ENCODE measurements at places on chromosomes 13 and 19.
A peak's percentile ranks its signal among the peaks of the same experiment; 100 is the strongest.

GRCh38 chr19:17812099-17812498 lies 9.2 kb downstream of the INSL3 start:
- DNase-seq, result no peak

DNA sequence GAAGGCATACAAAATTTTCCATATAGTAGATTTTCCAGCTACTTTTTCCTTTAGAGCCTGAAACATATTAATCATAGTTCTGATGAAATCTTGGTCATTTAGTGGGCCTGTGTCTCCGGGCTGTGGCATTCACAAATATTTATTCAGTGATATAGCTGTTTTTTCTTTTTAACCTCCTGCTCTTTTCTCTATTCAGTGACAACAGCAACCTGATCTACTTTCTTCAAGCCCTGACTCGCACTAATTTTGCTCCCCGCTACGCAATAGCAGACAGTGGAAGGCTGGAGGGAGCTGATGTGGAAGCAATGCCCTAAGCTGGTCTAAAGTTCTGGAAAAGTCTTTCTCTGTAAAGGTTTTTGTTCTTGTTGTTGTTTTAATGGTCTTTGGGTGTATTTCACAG lies 289.7 kb downstream of the SLITRK6 start:
- no peak for DNase-seq

DNA sequence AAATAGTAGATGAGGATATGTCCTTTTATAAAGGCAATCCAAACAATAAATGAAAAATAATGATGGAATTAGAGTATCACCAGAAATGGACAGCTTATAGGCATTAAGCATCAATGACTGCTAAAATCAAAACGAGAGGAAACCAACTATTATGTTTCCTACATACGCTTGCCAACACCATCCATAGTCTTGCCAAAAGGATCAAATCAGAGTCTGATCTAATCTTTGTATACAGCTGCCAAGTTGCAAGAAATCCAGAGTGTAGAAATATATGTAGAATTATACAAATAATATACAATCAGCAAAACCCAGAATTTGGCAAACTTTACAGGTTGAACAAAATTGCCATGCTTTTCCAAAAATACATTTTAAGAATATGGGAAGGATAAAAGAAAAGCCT lies 1661.6 kb downstream of the SLITRK1 start:
- DNase-seq, result no peak

- DNase-seq, result no peak
Observed at GRCh38 chr19:4510435-4511255, 7.6 kb downstream of the PLIN4 start.

- DNase-seq, result no peak
Observed at GRCh38 chr13:51097353-51098043, 13.6 kb downstream of the C13orf42 start.

DNA sequence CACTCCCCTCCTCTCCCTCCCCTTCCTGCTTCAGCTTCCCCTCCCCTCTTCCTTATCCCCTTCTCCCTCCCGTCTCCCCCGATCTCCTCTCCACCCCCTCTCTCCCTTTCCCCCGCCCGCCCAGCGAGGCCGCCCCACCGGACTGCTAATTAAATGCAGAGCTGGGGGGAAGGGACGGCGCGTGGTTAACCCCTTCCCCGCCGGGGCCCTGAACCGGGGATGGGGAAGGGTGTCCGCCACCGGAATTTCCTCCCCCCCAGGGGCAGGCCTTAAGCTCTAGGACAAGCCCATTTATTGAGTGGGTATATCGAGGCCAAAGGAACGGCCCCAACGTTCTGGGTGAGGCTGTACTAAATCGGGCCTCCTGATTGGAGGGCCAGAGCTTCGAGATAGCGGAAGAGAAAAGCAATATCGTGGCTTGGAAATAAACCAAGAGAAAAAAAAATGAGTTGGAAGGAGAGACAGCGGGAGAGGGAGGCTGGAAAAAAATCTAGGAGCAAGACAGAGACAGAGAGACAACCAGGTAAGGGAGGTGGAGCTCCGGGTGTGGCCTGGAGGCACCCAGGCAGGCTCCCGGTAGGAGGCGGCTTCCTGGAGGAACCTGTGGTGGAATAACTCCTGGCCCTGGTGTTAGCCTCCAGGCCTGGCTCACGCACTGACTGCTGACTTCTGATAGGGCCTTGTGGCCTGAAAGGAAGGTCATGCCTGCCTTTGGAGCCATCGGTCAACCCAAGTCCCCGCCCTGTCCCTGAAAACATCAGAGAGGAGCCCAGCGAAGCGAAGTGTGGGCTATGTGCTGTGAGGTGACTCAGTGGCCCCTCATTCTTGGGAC lies 11.6 kb upstream of the JUND start:
- peak; percentile 92 for DNase-seq

DNA sequence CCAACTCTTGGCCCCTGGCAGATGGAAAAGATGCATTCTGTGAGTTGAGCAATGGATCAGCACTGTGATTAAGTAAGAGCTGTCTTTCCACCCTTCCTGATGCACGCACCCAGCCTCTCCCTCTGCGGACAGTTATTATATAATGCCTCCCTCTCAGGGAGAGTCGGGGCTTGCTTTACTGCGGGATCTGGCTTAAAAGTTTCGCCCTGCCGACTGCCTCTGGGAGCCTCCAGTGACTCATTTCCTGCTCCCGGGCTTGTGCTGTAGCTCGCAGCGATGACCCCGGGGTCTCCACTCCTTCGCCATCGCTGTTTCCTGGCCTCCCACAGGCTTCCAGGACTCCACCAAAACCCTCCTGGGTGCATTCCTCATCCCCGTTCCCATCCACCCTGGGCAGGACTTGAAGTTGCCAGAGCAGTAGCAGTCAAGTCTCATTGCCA lies 107.4 kb upstream of the SLC7A1 start:
- DNase-seq, result peak; percentile 43

GRCh38 chr13:100644371-100644770 lies 30.2 kb downstream of the TMTC4 start:
- no peak for DNase-seq

- peak; percentile 87 for DNase-seq
Observed at GRCh38 chr19:15213715-15214381, 13.1 kb upstream of the NOTCH3 start.

DNA sequence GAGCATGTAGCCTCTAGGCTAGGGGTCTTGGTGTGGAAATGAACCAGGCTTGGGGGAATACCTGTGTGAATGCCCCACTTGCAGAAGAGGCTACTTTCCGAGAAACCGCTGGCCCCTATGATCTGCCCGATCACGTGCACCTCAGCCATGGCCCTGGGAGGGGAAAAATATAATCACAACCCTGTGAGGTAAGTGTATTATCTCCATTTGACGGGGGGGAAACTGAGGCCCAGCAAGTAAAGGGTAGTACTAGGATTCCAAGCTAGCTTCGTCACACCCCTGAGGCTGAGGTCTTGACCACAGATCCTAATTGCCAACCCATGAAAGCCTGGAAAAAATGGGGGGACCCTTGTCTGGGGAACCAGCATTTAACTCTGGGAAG lies 587 bp downstream of the B9D2 start:
- no peak for DNase-seq

GRCh38 chr13:106535552-106536243 lies at the start of gene EFNB2:
Gene EFNB2 (minus strand): TSS chr13:106535662. CDS start chr13:106534964, 698 bp downstream.
- peak; percentile 94 for DNase-seq

DNA sequence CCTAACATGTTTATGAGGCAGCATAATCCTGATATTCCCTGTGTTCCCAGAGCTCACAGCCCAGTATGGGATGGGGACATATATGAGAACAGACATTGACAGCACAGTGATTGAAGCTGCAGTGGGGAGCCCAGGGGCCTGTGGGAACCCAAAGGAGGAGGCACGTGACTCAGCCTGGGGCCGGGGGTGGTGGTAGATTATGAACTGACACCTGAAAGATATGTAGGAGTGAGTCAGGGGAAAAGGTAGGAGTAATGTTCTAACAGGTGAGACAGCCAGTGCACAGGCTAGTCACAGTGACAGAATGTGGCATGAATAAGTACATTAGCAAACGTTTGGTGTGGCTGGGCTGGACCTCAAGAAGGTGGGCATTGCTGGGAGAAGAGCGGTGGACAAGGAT lies 29.0 kb downstream of the CKM start:
- DNase-seq, result no peak

GRCh38 chr13:100608906-100609305 lies 20.3 kb upstream of the GGACT start:
- DNase-seq, result no peak

- DNase-seq, result no peak
Observed at GRCh38 chr13:43640476-43640875, 146.3 kb downstream of the ENOX1 start.

GRCh38 chr13:33536601-33537000 lies 251.0 kb upstream of the STARD13 start:
- DNase-seq, result no peak

GRCh38 chr13:100798739-100799361 lies 124.3 kb upstream of the TMTC4 start:
- DNase-seq, result no peak

DNA sequence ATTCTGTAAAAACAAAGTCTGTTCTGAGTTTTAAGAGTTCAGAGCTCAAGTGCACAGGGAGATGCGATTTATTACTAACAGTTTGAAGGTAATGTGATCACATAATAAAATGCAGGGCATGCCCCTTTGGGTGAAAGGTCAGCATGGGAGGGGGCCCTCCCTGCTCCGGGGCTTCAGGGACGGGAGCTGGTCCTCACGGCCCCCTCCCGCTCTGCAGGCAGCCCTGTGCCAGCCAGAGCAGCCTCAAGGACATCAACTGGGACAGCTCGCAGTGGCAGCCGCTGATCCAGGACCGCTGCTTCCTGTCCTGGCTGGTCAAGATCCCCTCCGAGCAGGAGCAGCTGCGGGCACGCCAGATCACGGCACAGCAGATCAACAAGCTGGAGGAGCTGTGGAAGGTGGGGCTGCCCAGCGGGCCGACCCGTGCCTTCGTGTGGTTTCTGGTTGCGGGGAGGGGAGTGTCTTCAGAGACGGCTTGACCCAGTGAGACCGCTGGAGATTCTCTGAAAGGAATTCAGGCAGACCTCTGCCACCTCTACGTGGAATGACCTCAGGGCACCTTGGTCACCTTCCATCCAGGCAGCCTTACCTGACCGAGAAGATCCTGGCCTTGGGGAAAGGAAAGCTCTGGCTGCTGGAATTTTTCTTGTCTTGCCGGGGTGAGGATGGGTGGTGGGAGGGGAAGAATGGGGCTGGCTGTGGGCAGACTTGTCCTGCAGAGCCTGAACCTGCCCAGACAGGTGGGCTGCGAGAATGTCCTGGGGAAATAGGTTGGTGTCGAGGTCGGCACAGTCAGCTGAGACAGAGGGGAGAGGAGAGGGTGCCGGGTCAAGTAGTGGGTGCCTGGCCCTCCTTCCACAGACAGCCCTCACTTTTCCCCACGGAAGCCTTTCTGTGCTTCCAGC lies 19.0 kb downstream of the UPF1 start:
- no peak for DNase-seq

GRCh38 chr19:2549701-2550191 lies 73.8 kb downstream of the GADD45B start:
- DNase-seq, result peak; percentile 82

GRCh38 chr13:107203146-107203847 lies 635.4 kb upstream of the ARGLU1 start:
- DNase-seq, result no peak

DNA sequence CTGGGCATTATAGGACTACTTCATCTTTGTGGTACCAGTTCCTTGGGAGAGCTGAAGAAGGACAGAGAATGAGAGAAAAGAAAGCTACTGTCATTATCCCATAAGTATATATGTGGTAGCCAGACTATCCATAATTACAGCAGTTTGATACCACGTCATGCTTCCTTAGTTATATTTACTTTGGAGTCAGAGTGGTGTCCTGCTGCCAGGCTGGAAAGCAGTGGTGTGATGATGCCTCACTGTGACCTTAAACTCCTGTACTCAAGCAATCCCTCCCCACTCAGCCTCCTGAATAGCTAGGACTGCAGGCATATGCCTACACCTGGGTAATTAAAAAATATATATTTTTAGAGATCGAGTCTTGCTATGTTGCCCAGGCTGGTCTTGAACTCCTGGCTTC lies 57.8 kb downstream of the WTIP start:
- no peak for DNase-seq

GRCh38 chr19:49636233-49636932 lies 3.6 kb downstream of the RRAS start:
- no peak for DNase-seq

GRCh38 chr19:11729586-11729985 lies 9.2 kb downstream of the ZNF823 start:
- no peak for DNase-seq

DNA sequence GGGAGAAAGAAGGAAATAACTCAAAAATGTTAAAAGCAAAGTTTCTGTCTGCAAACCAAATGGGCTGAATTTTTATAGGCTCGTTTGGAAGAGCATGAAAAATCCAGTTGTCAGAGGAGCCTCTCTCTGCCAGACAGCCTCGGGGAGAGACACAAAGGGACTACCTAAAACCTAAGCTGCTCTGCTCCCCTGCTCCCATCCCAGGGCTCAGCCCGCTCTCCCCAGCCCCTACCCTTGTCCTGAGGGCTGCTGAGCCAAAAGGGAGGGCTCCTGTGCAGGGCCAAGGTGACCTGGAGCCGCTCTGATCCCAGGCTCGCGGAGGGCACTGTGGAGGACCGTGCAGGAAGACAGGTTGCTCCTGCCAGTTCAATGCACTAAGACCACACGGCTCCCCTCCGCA lies 96.7 kb upstream of the UQCRFS1 start:
- no peak for DNase-seq

- DNase-seq, result no peak
Observed at GRCh38 chr13:53073711-53074110, 45.1 kb downstream of the OLFM4 start.

DNA sequence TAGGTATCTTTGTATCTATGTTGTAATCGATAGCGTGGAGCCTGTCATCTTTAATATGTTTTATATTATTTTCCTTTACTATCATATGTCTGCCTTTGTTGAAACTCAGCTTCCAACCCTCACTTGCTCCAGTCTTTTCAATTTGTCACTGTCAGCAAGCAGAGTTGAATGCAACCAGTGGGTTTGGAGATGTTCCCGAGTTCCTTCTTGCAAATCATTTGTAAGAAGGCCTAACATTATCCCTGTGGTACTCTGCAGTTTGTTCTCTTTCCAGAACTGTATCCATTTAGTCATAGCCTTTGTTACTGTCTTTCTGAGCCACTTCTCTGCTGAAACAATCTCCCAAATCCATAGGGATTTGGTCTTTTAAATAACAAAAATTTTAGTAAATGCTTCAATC lies 41.8 kb downstream of the RNASEH2B start:
- DNase-seq, result no peak

All from left ventricle myocardium superior (tissue), 1 donor.